ENCODE measurements at places on chromosomes 3 and 15.

GRCh38 chr3:121654493-121655385 lies 6.0 kb downstream of the HCLS1 start:
- no peak for DNase-seq

DNA sequence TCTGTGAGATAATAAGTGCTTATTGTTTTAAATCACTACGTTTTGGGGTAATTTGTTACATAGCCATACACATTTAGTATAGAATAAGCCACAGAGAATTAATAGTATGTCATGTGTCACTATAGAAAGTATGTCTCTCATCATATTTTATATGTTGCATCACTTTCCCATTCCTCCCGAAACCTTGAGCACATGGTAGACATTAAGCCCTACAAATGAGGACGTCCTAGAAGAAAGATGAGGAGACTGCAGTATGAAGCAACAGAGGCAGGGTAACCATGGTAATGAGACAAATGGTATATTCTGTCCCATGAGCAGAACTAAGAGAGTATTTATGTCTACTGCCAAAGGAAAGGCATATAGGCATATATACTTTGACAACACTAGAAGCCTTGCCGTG lies 720.2 kb downstream of the ROBO1 start:
- no peak for DNase-seq

- no peak for DNase-seq
These were observed 403.3 kb downstream of the LPP start for GRCh38 chr3:188557235-188557634.

DNA sequence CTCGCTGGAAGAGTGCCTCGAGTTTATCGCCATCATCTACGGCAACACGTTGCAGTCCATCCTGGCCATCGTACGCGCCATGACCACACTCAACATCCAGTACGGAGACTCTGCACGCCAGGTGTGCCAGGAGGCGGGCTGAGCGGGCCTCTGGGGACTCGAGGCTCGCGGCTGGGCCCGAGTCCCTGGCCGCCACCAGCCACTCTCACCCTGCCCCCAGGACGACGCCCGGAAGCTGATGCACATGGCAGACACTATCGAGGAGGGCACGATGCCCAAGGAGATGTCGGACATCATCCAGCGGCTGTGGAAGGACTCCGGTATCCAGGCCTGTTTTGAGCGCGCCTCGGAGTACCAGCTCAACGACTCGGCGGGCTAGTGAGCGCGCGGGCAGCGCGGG lies 1.9 kb downstream of the GNAT1 start:
- DNase-seq = no peak

GRCh38 chr3:64961301-64961700 lies 273.5 kb upstream of the ADAMTS9 start:
- DNase-seq = no peak

GRCh38 chr15:94445566-94446160 lies 214.3 kb downstream of the MCTP2 start:
- no peak for DNase-seq

GRCh38 chr15:101121511-101122090 lies 130.2 kb downstream of the CHSY1 start:
- DNase-seq = no peak

GRCh38 chr3:29312960-29313452 lies 32.1 kb downstream of the RBMS3 start:
- DNase-seq = no peak

GRCh38 chr3:32117320-32117719 lies 10.9 kb downstream of the GPD1L start:
- no peak for DNase-seq

DNA sequence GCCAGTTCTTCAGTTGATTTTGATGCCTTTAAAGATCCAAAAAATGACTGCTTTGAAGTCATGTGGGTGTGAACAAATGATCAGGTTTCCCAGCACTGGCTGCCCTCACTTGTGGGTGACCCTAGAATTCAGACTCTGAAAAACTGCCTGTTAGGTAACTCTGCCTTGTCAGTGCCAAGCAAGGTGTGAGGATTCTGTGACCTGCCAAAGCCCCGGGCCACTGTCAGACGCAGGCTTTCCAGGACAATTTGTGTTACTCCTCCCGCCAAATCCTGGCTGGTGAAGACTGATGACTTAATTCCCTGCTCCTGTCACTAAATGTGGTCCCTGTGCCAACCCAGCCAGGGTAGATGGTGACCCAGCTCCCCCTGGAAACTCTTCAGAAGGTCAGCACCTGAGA lies 99.2 kb upstream of the PSMD6 start:
- no peak for DNase-seq

DNA sequence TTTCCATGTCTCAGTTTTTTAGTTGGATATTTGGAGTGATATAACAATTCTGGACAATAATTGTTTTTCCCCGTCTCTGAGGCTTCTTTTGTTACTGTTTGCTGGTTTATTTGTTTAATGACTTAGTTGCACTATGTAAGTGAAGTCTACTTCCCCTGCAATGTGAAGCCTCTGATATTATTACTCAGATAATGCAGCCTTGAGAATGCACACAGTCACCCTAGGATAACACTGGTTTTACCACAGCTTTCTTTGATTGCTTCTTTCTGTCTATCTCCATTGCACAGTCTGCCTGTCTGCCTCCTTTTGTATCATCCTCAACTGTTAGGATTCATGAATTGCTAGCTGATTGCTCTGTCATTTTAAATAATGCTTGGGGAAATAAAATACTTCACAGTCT lies 208.7 kb upstream of the ROBO1 start:
- no peak for DNase-seq

- no peak for DNase-seq
These were observed 110.4 kb downstream of the LRRC28 start for GRCh38 chr15:99361545-99362185.

GRCh38 chr3:129000742-129001100 lies 383 bp upstream of the EFCC1 start:
- DNase-seq = no peak

GRCh38 chr3:179072100-179072438 lies 460 bp upstream of the ZMAT3 start:
- DNase-seq = no peak

DNA sequence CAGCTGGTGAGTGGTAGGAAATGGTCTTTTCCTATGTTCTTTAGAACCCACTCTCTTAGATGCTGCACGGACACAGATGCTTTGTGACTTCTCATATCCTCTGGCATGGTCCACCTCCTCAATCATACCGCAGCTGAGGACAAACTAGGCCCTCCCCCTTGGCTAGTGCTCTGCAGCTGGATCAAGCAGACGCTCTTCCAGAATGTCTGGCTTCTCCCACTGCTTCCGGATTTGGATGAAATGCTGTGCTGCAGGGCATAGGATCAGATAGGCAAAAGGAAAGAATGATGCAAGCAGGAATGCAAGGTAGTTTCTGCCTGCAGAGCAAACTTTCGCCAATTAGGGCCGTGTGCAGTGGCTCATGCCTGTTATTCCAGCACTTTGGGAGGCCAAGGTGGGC lies 75.7 kb upstream of the SLC4A7 start:
- DNase-seq = no peak

DNA sequence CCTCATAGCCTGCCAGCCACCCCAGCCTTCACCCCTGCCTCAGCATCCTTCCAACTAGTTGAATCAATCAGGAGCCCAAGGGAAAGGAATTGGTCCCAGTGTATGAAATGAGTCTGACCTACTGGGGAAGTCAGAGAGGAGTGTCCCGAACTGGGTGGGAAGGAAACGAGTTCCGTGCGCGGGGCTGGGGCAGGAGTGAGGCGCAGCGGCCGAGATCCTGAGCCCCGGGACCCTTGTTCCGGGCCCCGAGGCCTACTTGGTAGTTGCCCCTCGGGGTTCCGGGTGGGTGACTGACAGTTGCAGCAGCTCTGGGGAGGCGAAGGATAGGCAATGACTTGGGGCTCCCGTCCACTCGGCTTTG lies 1.1 kb upstream of the PLCL2 start:
- DNase-seq = no peak

DNA sequence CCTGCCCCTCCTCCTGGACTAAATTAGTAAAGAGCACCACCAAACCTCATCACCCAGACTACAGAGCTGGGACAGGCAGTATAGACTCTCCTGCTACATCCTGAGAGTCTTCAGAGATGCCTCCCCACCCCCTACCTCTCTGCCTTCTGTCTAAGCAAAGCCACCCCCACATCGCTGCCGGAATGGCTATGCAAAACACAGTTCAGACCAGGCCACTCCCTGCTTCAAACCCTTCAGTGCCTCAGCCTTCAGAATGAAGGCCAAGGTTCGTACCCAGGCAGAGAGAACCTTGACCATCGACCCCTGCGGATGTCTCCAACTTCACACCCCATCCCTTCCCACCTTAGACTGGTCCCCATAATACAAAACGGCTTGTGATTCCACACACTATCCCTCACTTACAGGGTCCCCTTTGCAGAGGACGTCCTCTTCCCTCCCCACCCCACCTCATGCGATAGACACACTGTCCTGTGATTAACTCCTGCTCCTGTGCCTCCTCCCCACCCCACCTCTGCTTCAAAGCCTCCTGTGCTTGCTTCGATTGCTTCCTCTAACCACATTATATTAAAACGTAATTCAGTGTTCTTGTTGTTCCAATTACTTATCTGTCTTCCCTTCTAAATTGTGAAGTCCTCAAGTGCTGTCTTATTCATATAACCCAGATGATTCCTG lies 175.3 kb downstream of the UACA start:
- DNase-seq = no peak

DNA sequence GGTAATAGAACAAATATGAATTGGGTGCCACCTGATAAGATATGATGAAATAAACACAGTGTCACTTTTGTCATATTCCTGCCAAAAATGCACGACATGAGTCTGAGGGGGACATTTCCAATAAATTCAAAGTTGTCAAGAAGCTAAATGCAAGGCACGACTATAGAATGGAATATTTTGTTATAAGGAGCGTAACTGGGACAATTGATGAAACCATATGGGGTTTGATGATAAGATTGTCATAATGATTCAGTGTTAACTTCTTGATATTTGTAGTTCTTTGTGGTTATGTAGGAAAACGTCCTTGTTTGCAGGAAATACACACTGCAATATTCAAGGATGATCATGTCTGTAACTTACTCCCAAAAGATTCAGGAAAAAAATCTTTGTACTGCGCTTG lies 163.3 kb downstream of the MEX3B start:
- DNase-seq = no peak

- DNase-seq = no peak
These were observed 269.4 kb upstream of the TTC14 start for GRCh38 chr3:180332608-180333007.

- DNase-seq = no peak
These were observed 79.0 kb upstream of the SGO1 start for GRCh38 chr3:20264900-20265567.

DNA sequence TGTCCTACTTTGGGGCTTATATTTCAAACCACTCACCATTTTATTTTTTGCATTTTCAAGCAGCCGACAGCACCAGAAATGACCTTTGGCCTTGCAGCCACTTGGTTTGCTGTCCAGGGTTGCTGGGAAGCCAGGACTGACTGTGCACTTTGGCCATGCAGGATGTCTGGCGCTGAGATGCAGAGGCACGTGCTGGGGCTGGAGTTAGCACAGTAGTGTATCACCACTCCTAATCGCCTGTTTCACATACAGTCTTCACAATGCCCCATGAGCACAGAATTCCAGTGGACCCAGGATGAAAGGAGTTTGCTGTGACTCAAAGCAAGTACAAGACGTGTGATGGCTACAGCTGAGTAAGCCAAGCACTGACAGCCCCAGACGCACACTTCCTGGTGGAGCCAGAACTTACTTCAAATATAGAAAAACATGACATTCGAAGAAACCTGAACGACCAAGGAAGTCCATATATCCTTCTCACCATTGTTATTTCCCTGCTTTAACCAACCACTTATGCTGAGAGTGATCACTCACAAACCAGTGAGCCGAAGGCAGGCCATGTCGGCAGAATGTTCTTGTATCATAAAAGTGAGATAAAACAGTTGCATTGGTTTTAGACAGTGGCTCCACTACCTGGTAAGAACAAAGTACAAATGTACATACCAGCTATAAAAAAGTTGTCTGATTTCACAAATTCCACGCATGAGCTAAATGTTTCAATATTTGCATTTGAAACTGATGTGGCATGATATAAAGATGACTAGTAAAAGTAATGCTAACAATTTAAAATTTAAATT lies 16.0 kb downstream of the OCA2 start:
- no peak for DNase-seq

DNA sequence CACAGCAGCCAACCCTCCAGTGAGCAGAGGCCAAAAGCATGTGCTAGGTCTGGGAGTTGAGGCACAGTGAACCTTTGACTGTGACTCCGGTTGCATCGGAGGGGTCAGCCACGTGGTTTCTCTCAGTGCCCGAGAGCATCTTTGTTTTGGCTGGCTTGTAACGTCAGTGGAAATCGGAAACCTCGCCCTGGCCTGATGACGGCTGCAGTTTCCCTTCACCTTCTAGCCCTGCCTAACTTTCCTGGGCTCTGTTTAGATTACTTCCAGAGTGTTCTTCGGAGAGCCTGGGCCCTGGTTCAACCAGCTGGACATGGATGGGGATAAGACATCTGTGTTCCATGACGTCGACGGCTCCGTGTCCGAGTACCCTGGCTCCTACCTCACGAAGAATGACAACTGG lies 56.6 kb downstream of the MESD start:
- DNase-seq = no peak

DNA sequence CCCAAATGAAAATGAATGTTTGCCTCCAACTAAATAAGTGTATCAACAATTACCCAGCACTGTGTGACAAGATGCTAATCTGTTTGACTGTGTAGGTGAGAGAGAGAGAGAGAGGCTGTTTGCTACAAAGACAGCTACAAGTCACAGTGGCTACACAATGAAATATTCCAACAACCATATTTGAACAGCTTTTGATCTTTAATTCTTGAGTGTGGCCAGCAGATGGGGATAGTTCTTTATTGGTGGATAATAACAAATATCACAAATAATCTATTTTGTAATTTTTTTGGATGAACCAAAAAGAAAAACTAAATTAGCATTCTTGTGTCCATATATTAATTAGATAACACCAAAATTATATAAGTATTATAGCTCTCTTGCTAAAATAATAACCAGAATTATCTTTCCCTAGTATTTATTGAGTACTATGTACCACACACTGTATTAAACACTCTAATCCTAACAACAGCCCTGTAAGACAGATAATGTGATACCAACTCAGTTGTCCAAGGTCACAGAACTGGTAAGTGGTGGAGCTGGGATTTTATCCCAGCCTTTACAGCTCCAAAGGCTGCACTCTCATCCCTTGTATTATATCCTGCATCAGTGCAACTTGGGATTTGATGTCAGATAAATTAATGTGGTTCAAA lies 61.9 kb upstream of the C3orf80 start:
- peak; percentile 7 for DNase-seq

All from NCI-H526 treated with DMSO at 0.1 percent for 48 hours (cell line).